ENCODE measurements at places on chromosomes 6 and 20.
A peak's percentile ranks its signal among the peaks of the same experiment; 100 is the strongest.

GRCh38 chr6:160130729-160131484 is 9.3 kb downstream of the SLC22A1 start:
- no peak for DNase-seq

DNA sequence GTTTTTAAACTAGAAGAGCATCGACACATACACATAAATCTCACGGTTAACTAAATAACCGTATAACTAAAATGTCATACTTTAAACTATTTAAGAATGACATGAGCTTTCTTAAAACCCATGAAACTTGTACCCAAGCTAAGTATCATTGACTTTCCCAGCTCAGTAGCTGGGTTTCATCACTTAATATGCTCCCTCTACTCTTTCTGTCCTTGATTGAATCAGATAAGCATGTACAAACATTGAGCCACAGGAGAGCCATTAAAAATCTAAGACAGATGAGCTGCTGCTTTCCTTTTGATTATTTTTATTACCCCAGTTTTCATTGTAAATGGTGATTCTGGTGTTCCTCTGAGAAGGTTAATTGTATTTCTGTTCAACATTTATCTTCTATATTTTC is 115.8 kb downstream of the FOXO3 start:
- no peak for DNase-seq

DNA sequence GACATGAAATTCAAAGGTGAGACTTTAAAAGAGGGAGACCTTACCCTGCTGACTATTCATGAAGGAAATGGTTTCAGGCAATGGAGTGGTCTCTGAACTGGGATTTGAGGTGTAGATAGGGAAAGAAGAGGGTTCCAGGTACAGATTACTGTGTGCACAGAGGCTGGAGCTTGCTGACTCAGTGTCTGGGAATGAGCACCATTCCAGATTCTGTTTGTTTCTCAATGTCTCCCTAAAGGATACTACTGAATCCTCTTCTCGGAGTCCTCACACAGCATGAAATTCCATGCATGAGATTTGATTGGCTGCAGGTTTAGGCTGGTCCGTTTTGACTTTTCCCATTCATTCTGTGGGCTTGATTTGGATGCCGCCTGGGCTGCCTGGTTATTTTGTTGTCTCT is 49.0 kb downstream of the PPP1R14C start:
- DNase-seq = no peak

DNA sequence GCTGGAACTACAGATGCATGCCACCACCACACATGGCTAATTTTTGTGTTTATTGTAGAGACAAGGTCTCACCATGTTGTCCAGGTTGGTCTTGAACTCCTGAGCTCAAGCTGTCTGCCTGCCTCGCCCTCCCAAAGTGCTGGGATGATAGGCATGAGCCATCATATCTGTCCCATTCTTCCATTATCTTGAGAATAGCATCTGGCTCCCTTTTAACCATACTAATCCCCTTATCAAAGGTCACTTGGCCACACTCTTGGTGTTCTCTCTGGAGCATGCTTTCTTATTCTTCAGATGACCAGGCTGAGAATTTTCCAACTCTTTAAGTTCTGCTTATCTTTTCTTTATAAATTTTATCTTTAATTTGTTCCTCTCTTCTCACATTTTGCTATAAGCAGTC is 15.9 kb upstream of the TRERF1 start:
- no peak for DNase-seq

DNA sequence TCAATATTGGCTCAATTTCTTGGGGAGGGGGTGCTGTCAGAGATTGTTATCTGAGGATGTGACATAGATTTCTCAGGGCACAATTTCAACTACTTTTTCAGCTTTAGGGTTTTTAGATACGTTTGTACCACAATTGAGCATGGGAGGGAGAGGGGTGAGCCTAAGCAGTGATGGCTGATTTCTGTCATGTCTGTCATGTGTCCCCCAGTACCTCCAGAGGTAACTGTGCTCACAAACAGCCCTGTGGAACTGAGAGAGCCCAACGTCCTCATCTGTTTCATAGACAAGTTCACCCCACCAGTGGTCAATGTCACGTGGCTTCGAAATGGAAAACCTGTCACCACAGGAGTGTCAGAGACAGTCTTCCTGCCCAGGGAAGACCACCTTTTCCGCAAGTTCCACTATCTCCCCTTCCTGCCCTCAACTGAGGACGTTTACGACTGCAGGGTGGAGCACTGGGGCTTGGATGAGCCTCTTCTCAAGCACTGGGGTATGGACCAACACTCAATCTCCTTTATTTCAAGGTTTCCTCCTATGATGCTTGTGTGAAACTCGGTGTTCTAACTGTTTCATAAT is 3.4 kb downstream of the HLA-DRA start:
- DNase-seq = no peak

DNA sequence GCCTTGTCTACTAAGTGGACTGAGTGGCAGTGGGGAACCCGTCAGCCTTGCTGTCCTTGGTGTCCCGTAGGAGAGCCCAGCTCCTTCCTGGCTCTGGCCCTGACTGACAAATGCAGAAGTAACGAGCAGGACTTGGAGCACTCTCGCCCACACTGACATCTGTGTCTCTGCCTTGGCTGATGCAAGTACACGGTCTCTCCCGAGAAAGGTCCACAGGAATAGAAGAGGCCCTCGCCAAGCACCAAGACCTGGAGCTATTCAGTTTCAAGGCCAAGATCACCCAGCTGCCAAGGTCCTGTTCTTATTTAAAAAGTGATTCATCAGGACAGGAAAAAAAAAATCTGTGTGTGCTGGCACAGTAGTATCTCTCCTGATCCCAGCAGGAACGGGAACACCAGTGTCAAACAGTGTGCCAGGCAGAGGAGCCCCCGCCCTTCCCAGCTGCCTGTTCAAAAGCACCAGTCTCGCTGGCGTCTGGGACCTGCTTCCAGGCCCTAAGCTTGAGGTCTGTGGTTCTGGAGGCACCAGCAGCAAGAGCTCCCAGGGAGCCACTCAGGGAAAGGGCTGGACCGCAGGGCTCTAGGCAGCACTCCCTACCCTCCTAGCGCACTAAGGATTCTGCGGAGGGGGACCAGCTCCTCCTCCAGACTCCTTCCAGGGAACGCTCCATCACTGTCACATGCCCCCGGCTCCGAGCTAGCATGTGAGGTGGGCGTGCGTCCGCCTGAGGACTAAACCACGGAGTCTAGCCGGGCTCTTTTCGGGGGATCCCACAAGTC is 376.9 kb downstream of the RNGTT start:
- no peak for DNase-seq

GRCh38 chr6:5663259-5663658 is 343.5 kb downstream of the NRN1 start:
- no peak for DNase-seq

DNA sequence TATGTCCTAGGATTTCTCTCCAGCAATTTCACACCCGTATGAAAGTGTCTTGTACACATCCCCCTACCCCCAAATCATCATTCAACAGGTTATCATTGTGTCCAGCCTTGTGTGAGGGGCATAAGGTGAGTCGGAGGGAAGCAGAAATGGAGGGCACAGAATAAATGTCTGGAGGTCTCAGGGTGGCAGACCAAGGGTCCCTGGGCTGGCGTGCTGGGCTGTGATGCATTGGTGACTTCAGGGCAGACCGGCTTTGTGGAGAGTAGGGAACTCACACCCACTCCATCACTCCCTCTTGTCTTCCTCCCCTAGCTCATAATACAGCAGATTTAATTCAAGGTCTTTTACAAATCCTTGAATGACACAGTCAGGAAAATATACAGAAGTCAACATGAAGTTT is 191.7 kb upstream of the PMEPA1 start:
- no peak for DNase-seq

GRCh38 chr20:44279228-44279627 is 31.8 kb downstream of the FITM2 start:
- no peak for DNase-seq

DNA sequence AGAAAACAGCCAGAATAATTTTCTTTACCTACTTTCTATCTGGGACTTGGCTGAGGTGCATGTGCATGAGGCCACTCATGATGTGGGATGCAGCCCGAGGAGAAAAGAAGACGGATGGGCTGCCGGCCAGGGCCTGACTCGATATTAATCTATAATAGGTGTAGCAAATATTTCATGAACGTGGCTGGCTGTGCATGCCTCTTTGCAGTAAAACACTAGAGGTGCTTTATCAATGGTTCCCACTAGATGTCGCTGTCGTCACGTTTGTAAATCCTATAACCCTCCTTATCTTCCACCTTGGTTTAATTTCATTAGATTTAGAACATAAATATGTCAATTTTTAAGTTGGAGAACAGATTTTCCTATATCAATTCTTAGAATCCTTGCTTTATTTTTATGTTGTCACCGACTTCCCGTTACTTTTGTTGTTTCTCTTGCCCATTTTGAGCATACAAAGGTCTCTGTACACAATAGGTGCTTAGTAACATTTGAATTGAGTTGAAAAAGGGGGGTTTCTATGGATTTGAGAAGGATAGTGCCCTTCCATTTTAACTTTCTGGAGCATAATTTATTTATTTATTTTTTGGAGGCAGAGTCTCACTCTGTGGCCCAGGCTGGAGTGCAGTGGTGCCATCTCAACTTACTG is 19.6 kb upstream of the FERMT1 start:
- DNase-seq = peak; percentile 43

- no peak for DNase-seq
Measured at GRCh38 chr6:31152781-31153180, 4.8 kb downstream of the CCHCR1 start.

- no peak for DNase-seq
Measured at GRCh38 chr6:90076511-90077415, 182.5 kb downstream of the GJA10 start.

- DNase-seq = no peak
Measured at GRCh38 chr6:41098366-41098765, 25.6 kb downstream of the NFYA start.

- no peak for DNase-seq
Measured at GRCh38 chr6:106617302-106617701, 12.0 kb downstream of the RTN4IP1 start.

GRCh38 chr20:15155848-15156401 is 818.5 kb upstream of the FLRT3 start:
- DNase-seq = no peak

GRCh38 chr6:135572051-135572450 is 74.5 kb upstream of the AHI1 start:
- DNase-seq = no peak

- DNase-seq = no peak
Measured at GRCh38 chr6:69958978-69959377, 92.6 kb downstream of the COL19A1 start.

- no peak for DNase-seq
Measured at GRCh38 chr6:157101166-157101565, 222.2 kb downstream of the TMEM242 start.

GRCh38 chr6:107657755-107658461 is 166.2 kb downstream of the SCML4 start:
- DNase-seq = peak; percentile 40

DNA sequence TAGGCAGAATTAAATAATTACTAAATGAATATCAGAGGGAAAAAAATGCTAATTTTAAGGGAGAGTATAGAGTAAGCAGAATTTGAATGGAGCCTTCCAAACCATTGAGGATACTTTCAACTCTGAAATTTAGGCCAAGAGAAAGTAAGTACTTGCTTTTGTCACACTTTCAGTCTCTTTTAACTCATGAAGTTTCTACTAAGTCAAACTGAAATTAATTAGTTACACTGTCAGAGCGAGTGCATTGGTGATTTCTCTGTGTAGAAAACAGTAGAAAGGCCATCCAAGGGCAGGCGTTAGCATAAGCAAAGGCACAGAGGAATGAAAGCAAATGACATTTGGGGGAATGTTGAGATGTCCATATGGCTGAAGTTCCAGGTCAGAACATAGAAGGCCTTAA is 92.9 kb downstream of the PLEKHG1 start:
- DNase-seq = no peak

- no peak for DNase-seq
Measured at GRCh38 chr6:137964876-137965275, 97.8 kb downstream of the TNFAIP3 start.

GRCh38 chr6:15431762-15432483 is 186.1 kb downstream of the JARID2 start:
- DNase-seq = no peak

DNA sequence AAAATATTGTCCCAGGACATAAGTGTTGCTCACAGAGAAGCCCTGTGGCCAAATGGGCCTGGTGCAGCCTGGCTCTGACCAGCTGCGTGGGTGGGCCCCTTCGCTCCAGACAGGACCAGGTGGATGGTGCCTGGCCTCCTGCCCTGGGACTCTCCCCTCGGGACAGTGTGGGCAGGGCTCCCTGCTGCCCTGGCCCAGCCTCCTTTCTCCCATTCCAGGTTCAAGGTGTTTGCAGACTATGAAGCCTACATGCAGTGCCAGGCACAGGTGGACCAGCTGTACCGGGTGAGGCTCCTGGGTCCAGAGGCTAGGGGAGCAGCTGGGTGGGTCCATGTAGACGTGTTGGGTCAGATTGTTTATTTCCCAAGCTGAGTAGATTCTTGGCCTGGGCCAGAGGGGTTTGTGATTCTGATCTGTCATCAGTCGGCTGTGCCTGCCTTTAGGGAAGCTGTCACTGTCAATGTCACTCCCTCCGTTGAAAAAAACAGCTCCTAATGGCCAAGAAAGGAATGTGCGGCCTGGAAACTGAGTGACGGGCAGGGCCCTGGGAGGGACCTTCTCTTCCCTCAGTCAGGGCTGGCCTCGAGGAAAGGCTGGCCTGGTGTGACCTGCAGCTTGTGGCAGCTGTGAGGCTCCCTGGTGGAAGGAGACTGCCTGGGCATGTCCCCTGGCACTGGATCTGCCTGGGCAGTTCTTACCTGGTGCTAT is 47.7 kb downstream of the PYGB start:
- DNase-seq = no peak

- no peak for DNase-seq
Measured at GRCh38 chr20:62437927-62438326, 10.6 kb upstream of the RBBP8NL start.

DNA sequence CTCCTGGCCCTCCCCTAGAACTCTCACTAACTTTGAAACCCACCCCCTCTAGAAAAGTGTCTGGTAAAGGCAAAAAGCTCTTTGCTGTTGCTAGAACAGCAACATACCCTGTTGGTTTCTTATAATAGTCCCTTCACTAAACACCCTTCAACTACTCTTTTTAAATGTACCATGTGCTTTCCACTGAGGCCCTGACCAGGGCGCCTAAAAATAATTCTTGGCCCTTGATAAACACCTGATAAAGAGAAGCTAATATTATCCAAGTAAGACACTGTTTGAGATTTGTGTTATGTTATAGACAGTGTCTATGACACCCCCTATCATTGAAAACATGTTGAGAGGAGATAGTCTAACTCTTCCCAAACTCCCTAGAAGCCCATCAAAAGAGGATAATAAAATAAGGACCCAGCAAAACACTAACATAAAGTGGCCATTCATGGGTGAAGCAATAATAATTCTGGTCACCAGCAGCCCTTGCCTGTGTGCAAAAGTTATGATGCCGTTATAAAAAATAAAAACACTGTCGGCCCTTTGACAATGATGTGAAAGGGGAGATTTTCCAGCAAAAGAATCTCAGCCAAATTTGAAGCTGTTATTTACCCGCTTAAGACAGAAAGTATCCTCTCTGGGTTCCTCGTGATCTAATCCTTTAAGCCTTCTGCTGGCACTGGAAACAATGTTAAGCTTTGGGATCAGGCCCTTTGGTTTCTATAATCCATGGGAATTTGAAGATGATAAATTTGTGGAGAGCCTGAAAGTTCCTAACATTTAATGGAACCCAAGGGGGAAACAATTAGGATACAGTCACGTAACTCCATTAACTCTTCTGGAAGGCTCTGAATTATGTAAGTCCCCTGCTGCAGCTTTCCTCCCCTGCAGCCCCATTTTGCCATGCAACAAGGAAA is 122.6 kb upstream of the PLCB4 start:
- no peak for DNase-seq

- DNase-seq = no peak
Measured at GRCh38 chr20:63540417-63541186, 3.4 kb upstream of the PTK6 start.

- peak; percentile 39 for DNase-seq
Measured at GRCh38 chr6:90025523-90026061, 131.3 kb downstream of the GJA10 start.

- no peak for DNase-seq
Measured at GRCh38 chr20:50318710-50319109, 128.1 kb downstream of the CEBPB start.

Data from stimulated activated CD4-positive, alpha-beta T cell treated with anti-CD3 and anti-CD28 coated beads, Interleukin-12 subunit alpha, Interleukin-12 subunit beta, amount 100 ng/mL, for 48 hours (primary cell).